ENCODE measurements at places on chromosomes 7 and 10.
A peak's percentile ranks its signal among the peaks of the same experiment; 100 is the strongest.

DNA sequence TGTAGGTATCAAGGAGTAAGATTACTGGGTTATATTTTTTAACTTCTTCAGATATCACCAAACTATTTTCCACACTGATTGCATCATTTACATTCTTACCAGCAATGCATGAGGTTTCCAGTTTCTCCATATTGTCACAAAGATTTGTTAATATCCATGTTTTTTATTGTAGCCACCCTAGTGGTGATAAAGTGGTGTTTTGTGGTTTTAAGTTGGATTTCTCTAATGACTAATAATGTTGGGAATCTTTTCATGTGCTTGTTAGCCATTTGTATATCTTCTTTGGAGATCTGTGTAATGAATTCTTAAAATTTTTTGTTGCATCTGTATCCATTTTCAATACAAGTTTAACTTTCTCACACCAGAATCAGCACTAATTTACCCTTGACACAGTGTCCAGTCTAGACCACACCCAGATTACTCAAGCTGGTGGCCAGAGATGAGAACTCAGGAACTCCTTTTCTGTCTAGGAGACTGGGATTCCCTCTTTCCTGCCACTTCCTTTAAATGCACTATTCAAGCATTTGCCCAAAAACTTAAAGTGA is 67.0 kb upstream of the PLXDC2 start:
- no peak for DNase-seq

GRCh38 chr7:33904681-33905388 is 504 bp upstream of the BMPER start:
- DNase-seq = no peak

DNA sequence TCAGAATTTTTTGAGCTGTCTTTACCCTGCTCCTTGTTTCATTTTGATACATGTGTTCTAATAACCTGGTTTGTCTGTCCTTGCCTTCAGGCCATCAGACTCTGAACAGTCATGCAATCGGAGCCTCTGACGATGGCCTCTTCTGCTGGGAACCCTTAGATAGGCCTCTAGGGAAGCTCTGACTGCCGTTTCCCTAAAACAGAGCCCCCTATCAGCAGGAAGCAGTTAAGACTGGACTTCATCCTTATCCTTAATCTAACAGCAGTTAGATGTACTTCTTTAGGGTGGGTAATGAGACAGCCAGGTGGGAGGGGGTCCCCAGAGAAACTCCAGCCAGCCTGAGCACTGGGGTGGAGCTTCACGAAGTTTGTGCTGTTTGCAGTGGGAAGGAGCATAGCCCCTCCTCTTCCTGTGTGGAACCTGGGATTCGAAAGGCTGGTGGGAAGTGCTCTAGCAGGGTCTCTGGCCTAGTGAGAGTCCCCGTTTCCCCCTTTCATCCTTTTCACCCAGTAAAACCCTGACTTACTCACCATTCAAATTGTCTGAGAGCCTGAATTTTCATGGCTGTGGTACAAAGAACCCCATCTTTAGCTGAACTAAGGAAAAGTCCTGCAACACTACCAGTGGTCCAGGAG is 28.4 kb upstream of the SORCS3 start:
- no peak for DNase-seq

GRCh38 chr7:4149645-4150044 is 532.5 kb upstream of the FOXK1 start:
- DNase-seq = no peak

DNA sequence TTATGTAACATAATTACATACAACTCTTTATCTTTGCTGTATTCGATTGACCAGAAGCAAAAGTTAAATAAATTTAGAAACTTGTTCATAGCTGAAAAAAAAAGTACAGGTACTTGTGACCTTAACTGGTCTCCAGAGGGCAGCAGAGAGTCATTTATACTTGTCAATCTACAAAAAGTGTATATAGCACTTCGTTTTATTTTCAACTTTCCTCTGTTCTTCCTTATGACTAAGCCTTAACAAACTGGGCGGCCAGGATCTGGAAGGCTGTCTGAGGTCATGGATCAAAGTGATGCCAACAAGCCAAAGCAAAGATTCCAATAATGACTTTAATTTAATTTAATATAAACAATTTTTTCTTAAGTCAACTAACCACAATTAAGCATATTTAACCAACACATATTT is 29.8 kb downstream of the C10orf67 start:
- DNase-seq = peak; percentile 71

- no peak for DNase-seq
These were observed 86.2 kb downstream of the CREM start for GRCh38 chr10:35212856-35213255.

GRCh38 chr10:88693392-88694020 is 12.5 kb upstream of the LIPK start:
- no peak for DNase-seq
